ENCODE measurements at places on chromosomes 12 and 14. TPM values are rescaled to one million over a fixed set of nuclear protein-coding genes. Genes with fewer than 3 reads are reported as not detected.
A peak's percentile ranks its signal among the peaks of the same experiment; 100 is the strongest.

Gene C14orf180
- not detected for total RNA-seq

DNA sequence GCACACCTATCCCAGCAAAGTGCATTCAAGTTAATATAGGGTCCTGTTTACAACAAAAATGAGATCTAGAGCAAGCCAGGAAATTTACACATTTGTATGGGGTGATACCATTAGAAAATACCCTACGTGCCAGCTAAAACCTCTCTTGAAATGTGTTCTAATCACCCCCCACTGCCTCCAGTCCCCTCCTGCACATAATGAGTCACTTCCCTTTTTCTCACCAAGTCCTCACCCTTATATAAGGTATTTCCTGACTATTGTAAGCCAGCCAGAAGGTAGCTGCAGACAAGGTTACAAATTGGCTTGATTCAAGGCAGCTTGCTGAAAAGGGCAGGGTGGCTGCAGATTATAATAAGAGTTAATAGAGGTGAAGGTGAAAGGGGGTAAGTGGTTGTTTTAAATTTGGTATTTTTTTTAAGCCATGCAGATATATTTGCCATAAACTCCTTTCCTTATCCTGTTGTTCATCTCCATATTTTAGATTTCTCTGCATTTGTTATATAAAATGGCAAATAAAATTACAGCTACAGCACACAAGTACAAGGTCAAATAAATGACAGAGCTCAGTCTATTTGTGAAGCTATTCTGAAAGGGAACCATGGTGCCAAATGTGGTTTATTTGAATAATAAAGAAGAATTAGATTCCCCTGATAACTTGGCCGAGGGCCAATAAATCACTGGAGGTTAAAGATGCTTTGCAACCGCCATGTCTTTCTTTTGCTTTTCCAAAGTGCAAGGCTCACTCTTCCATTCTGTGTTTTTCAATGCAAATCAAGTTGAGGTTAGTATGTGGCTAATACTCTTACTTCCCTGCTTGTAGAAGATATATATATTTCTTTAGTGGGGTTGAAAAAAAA, 385.9 kb downstream of the EGLN3 start:
- DNase-seq = peak; percentile 70

Gene PLA2G1B
- not detected for total RNA-seq

GRCh38 chr14:85390236-85390635, 139.7 kb upstream of the FLRT2 start:
- DNase-seq = no peak

Gene STXBP6
- total RNA-seq = 14.9 TPM

GRCh38 chr12:96687719-96688118, 198.3 kb downstream of the CFAP54 start:
- DNase-seq = no peak

Gene CCDC175
- not detected for total RNA-seq

Gene ACVRL1
- total RNA-seq = not detected

Gene AQP6
- not detected for total RNA-seq

Gene CEBPE
- not detected for total RNA-seq

- DNase-seq = peak; percentile 78
Observed at GRCh38 chr14:103628221-103628683, 759 bp upstream of the KLC1 start.

Gene PLEK2
- 13.7 TPM for total RNA-seq

GRCh38 chr12:56634837-56635791, 5.0 kb upstream of the BAZ2A start:
- peak; percentile 86 for DNase-seq

DNA sequence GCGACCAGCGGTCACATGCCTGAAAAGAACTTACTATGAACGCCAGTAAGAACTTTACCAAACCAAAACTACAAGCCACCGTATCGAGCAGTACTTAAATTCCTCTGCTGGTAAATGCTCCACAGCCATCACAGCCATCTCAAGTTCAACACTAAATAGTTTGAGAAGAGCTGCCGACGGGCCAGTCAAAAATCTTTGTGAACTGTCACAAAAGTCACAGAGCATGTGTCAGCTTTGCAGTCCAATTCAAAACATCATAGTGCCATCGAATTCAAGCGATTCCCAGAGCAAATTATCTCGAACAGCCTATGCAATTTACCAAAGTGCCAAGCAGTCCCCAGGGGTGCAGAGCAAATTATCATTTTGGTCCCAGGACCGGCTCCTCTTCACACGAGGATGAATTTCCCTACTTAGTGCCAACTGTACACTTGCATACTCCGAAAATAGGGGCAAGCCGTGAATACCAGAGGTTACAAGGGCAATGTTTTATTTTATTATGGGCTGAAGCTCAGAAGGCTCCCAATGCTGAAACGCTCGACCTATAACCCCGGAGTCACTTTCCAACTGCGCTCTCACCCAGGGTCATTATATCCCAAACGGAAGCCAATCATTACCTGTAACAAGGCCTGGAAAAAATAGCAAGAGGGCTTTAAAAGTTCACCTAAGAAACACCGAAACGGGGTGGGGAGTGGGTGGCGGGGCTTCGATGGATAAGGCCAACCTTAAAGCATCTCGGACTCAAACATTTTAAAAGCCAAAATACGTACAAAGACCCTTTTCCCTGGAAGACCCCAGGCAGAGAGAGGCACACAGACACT, 1.1 kb downstream of the LRP6 start:
- peak; percentile 35 for DNase-seq

DNA sequence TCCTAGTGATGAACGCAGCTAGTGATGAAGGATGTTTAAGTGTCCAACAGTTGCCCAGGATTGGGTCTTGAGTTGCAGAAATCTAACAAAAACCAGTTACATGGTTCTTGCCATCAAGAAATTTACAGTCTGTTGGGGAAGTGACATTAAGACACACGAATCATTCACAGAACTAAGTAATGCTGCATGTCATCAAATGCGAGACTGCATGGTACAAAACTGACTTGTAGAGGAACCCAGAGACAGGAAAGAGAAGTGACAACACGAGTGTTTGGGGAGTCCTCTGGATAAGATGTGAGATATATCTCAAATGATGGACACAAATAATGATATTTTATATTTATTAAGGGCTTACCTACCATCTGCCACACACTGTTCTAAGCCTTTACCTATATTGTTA, 6.1 kb upstream of the SYNE3 start:
- DNase-seq = no peak

Gene PCK2
- total RNA-seq = 12.5 TPM

DNA sequence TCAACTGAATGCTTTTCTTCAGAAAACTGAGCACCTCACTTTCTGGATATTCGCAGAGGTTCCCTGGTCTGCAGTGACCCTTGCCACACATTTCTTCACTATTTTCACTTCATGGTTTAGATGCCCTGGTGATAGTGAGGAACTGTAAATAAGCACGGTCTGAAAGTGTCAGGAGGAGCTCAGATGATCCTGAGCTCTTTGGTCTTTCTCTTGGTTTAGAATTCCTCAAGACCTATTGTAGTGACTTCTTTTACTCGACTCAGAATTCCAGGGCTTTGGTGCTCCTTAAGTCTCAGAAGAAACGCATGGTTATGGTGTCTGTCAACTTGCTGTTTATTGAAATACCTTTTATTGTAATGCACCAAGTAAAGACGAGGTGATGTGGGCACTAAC, 84.0 kb downstream of the SAMD4A start:
- DNase-seq = no peak

DNA sequence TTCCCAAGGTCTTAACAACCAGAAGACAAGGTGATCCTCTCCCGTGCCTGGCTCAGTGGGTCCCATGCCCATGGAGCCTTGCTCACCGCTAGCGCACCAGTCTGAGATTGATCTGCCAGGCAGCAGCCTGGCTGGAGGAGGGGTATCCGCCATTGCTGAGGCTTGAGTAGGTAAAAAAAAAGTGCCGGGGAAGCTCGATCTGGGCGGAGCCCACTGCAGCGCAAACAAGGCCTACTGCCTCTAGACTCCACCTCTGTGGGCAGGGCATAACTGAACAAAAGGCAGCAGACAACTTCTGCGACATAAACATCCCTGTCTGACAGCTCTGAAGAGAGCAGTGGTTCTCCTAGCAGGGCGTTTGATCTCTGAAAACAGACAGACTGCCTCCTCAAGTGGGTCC, 104.0 kb downstream of the C14orf39 start:
- no peak for DNase-seq

Gene RPL10L
- total RNA-seq = not detected

Gene FGF6
- not detected for total RNA-seq

GRCh38 chr12:125552295-125552694, 487.1 kb downstream of the AACS start:
- no peak for DNase-seq

Gene PRICKLE1
- total RNA-seq = 5.3 TPM

DNA sequence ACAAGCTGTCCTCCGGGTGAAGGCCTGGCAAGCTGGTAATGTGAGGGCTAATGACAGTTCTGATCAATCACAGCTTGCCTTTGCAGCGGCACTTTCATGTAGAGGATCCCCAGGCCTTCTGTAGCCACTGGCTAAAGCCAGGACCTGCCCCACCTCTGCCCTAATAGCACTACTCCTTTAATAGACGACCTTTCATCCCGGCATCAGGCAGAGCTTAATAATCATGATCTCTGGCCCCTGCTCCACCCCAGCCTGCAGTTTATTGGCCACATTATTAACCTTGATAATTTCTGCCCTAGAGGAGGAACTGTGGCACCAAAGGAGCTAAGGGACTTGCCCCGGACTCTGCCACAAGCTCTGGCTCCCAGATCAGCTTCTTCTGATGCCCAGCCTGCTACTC, 142.3 kb upstream of the TBX3 start:
- no peak for DNase-seq

DNA sequence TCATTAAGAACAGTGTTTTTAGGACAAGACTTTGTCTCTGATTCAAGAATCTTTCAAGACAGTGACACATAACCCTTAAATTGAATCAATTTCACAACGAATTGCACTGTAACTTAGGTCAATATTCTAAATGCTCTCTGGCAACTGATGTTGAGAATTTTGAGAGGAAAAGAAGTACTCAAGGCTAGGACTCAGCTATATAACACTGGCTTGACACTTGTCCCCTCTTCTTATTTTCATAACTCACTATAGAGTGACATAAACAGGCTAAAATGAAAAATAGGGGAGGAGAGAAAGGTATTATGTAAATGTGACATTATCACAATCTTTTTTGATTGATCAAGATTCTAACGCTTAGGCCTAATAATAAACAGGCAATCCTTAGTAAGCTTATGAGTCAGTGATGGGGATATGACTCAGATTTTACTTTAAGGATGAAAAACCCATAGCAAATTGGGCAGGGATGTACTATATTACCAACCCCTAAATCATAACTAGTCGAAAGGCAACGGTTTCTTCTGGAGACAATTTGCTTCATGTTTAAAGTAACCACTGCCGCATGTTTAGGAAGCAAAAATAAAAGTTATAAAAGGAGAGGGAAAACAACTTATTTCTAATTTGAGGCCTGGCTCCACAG, 10.9 kb downstream of the BTG1 start:
- DNase-seq = peak; percentile 75

- no peak for DNase-seq
Observed at GRCh38 chr14:29461506-29461905, 466.1 kb downstream of the PRKD1 start.

DNA sequence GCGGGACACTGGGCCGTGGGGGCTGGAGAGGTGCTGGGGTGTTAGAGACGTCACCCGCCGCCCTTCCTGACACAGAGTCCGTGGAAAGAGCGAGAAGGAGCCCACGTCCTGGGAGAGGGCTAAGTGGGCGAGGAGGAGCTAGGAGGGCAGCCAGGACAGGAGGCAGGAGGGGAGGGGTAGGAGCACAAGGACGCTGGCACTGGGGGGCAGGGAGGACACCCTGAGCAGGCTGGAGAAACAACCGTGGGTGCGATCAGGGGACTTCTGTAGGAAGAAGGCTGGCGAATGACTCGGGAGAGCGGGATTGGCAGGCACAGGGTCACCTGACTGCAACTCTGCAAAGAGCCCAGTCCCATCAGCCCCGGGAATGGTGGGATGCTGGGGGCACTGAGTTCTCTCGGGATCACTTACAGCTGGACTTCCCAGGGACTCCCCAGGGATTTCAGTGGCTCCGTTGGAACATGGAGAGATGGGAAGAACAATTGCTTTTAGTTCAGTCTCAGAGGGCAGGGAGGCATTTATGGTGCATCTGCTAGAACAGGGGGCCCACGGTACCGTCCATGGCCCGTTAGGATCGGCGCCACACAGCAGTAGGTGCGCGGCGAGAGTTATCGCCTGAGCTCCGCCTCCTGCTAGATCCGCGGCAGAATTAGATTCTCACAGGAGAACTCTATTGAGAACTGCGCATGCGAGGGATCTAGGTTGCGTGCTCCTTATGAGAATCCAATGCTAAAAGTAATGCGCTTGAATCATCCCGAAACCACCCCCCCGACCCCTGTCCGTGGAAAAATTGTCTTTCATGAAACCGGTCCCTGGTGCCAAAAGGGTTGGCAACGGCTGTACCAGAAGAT, 24.3 kb downstream of the UBR7 start:
- peak; percentile 70 for DNase-seq

DNA sequence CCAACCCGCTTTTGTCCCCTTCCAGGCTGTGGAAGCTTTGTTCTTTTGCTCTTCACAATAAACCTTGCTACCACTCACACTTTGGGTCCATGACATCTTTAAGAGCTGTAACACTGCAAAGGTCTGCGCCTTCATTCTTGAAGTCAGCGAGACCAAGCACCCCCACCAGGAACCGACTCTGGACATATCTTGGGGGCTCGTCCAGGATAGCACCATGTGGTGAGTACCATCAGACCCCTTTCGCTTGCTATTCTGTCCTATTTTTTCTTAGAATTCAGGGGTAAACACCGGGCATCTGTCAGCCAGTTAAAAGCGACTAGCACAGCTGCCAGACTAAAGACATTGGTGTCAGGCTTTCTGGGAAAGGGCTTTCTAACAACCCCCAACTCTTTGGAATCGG, 137.6 kb upstream of the PPFIA2 start:
- DNase-seq = no peak

DNA sequence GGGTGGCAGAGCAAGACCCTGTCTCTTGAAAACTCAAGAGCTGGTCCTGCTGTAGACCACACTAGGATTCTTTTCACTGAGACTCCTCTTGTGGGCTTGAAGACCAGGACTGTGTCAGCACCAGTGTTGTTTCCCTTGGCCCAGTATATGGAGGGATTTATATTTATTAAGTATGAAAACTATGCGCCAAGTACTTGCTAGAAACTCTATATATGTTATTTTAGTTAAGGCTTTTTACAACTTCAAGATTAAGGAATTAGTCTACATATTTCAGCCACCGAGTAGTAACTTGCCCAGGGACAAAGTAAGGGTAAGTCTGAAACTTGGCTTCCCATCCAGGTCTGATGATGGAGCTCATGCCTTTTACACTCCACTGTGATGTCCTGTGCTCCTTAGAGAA, 488.4 kb downstream of the PCNX1 start:
- DNase-seq = no peak

Gene LUM
- total RNA-seq = 102 TPM

DNA sequence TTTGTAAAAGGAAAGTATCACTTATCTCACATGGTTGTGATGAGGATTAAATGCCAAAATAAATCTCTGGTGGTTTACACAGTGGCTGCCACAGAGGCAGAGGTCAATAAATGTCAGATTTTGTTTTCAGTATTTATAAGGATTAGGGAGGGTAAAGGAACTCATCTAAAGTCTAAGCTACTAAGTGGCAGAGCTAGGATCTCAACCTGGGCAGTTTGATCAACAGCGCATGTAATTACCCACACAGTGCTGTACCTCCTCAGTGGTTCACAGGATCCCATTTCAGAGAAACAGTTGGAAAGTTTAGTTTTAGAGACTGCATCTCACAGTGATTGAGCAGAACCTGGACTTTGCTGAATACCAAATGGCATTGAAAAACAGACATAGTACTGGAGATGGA, 44.9 kb upstream of the RIC8B start:
- no peak for DNase-seq

Data from RPMI7951 (cell line).